ENCODE measurements at places on chromosomes 11 and 22. TPM values are rescaled to one million over a fixed set of nuclear protein-coding genes. Genes with fewer than 3 reads are reported as not detected.

DNA sequence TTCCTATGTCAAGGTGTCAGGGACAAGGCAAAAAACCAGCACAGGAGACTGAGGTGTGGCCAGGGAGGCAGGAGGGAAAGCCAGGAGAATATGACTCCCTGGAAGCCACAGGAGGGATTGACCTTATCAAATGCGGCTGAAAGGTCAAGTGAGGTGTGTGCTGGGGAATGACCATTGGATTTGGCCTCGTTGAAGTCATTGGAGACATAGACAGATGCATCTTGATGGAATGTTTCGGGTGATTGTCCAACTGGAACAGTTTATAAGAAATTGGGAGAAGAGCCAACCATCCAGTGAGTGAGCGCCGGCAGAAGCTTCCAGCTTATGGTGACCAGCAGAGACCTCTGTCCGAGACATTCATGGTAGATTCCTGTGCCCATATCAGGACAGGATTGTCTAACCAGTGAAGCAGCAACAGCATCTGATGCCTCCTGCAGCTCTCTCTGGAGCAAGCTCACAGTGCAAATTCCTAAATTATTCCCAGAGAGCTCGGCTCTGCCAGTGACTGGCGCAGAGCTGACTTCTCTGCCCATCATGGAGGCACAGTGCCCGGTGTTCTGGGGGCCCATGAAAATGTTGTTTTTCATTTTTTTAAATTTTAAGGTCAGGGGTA lies 95.4 kb downstream of the MYO18B start:
- no peak for DNase-seq

GRK2 gene
- total RNA-seq: 21.1 TPM

DNA sequence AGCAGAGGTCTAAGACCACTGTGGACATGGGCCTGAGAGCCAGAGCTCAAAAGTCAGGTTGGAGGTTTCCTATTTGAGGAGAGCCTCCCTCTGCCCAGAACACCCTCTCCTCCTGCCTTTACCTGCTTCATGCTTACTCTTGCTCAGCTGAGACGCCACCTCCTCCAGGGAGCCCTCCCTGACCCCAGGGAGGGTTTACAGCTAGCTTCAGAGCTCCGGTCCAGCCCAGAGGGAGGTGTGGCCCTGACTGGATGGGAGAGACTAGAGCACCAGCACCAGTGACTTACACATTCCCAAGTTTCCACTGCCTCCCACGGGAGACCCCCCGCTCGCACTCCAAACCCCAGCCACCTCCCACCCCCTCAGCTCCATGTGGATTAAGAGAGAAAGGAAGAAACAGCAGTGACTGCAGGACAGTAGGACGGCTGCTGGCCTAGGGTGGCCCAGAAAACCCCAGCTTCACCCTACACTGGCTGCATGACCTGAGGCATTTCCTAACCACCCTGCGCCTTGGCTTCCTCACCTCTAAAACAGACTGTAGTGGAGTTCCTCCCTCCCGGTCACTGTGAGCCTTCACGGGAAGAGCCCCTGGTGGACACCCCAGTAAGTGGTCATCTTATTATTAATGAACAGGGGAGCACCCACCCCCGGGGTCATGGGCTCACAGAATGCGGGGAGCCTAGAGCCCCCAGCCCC lies 24.5 kb upstream of the PDGFB start:
- no peak for DNase-seq

- DNase-seq: no peak
Measured at GRCh38 chr11:80849253-80849652, 1408.4 kb upstream of the TENM4 start.

DNA sequence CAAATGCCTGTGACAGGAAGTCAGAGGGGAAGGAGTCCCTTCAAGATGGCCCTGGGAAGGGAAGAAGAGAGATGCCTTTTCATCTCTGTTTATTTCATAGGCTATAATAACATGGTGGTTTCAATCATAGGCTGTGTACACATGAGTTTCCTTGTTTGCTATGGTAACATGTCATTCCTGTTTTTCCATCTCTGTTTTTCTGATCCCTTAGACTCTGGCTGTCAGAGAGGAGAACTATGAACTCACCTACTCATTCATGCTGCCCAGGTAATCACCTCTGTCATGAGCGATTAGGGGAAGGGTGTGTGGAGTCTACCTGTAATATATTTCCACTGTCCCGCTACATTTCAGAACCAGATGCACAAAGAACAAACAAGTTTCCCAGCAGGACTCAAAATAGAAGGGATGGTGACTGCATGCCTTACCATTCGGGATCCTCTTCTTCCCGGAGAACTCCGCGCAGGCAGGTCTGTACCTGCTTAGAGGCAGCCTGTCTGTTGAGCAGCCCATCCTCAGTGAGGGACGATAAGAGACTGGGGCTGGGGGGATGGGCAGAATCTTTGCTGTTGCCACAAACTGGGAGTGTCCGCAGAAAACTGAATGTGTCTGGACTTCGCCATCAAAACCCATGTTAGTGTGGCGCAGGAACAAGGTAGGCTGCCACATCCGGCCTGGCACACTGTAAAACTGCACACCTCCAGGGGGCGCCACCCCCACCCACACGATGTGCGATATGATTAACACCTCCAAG lies 7.1 kb upstream of the PEX26 start:
- no peak for DNase-seq

Measured in urinary bladder (tissue), 4 donors.